NB4 (cell line): ENCODE measurements at places on chromosomes 6 and 20.

DNA sequence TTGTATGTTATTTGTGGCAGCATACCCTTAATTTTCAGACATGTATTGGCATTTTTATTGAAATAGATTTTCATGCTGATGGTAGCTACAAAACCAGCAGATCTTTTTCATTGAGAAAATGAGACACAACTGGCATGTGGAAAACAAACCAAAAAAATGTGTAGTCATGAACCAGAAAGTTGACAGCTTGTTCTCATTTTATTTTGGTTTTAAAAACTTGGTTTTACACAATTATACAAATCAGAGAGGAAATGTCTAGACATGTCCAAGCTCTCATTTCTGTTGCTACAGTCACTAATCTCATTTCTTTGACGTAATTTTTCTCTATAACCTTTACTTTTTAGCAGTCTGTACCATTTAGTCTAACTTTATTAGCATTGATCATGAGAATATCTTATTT is 85.4 kb downstream of the GRIK2 start:
- no peak for DNase-seq

- peak; percentile 33 for DNase-seq
Measured at GRCh38 chr6:149153100-149153499, 164.4 kb upstream of the TAB2 start.

DNA sequence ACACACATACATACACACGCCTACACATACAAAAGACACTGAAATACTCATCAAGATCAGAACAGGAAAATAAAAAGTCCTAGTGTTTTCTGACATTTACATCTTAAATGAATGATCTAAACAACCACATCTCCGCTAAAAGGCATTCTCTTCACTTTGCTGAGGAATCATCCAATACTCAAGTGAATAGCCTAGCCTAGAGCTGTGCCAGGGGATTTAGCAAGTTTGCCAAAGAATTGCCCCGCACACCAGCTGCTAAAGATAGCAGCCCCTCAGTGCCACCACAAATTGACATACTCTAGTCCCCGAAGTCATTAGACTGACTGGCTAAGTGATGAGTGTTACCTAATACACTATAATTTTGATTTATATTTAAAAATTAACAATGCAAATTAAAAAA is 246.8 kb upstream of the POU3F2 start:
- DNase-seq = no peak

- no peak for DNase-seq
Measured at GRCh38 chr20:25214819-25215218, 19.3 kb downstream of the ENTPD6 start.

- no peak for DNase-seq
Measured at GRCh38 chr6:89581689-89582088, 56.9 kb downstream of the LYRM2 start.

- DNase-seq = no peak
Measured at GRCh38 chr20:52422574-52423336, 231.2 kb upstream of the ZFP64 start.

GRCh38 chr6:119671105-119671504 is 321.5 kb upstream of the MAN1A1 start:
- no peak for DNase-seq

DNA sequence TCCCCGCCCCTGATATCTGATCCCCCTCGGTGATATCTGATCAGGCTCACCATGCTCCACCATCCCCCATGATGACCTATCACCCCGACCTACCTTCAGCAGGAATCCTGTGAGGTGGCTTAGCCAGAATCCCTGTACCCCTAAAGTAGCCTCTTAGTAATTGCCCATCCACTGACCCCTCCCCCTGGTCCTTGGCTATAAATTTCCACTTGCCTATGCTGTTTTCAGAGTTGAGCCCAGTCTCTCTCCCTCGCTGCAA is 177.5 kb upstream of the GGTLC1 start:
- DNase-seq = no peak

- DNase-seq = peak; percentile 24
Measured at GRCh38 chr6:98833307-98834059, 891 bp upstream of the POU3F2 start.

DNA sequence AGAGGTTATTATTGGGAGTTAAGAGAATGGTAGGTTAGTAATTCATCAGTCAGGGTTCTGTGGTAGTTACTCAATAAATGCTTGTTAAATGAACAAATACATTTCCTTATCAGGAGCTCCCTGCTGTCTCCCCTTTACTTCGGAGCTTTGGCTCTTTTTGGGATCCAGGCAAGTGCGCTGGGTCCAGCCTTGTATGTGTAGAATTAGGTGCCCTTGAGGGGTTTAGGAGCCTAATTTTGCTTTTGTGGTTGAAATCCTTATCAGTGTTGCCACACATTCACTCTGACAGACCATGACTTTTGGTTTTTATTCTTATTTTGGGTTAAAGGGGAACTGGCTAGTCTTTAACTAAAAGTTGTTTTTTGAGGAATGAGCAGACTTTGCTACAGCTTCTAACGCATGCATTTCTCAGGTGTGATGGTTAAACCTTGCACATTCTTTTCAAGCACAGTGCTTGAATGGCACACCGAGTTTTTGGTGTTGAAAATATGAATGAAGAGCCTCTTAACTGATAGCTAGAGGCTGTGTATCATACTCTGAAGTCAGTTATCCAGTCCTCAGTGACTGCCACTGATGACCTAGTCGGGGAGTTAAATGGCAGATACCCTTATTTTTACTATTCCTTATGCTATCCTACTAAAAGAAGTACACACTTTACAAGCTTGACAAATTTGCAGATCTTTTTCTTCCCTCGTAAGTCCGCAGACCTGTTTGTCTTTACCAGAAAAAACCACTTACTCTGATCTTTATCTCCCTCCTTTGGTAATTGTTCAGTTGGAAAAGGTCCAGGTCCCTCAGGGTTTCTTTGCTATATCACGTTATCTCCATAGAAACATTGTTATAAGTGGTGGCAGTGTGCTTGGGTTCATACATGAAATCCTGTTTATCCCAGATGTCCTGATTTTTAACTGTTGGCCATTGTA is 50.7 kb upstream of the PLCG1 start:
- peak; percentile 38 for DNase-seq

DNA sequence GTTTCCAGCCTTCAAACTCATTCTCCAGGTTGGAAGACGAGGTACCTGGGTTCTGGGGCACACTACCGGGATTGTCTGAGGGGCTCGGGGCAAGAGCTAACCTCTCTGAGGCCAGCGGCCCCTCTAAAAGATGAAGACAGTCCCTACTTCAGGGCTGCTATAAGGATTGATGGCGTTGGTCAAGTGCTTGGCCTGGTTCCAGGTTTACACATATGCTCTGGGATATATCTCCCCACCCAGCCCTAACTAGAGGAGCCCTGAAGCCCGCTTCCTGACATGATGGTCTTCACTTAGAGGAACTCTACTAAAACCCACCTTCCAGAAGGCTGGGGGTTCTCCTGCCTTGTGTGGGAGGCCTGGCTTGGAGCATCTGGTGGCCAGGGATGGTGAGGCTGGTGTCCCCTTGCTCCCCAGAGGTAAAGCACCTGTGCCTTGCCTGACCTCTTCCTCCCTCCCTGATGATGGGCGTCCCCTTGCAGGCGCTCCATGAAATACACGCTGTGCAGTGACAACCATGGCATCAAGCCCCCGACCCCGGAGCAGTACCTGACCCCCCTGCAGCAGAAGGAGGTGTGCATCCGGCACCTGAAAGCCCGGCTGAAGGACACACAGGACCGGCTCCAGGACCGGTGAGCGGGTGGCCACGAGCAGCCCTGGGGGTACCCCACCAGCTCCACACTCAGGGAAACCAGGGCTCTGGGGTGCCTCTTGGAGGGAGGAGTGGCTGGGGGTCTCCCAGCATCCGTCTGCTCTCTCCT is 28.7 kb downstream of the SDCBP2 start:
- DNase-seq = no peak

- peak; percentile 90 for DNase-seq
Measured at GRCh38 chr20:23349338-23350195, 1.0 kb upstream of the NXT1 start.

DNA sequence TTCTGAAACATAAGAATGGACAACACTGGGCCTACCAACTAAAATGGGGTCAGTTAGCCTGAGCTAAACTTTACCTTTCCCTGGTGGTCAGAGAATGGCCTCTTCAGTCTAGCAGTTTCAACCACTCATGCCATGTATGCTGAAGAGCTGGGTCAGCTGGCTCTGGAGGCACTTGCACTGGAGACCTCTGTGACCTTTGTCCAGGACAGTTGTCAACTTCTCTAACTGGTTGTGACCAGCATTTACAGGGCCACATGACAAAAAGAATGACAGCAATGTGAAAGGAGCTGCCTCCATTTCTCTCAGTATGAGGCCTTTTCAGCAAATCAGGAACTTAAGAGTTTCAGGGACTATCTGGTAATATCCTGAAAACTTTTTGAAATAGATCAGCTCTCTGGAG is 59.9 kb upstream of the TMEM30A start:
- no peak for DNase-seq

- DNase-seq = no peak
Measured at GRCh38 chr6:112851146-112851545, 504.0 kb downstream of the RFPL4B start.

GRCh38 chr20:4613184-4613583 is 108.5 kb upstream of the PRND start:
- no peak for DNase-seq

DNA sequence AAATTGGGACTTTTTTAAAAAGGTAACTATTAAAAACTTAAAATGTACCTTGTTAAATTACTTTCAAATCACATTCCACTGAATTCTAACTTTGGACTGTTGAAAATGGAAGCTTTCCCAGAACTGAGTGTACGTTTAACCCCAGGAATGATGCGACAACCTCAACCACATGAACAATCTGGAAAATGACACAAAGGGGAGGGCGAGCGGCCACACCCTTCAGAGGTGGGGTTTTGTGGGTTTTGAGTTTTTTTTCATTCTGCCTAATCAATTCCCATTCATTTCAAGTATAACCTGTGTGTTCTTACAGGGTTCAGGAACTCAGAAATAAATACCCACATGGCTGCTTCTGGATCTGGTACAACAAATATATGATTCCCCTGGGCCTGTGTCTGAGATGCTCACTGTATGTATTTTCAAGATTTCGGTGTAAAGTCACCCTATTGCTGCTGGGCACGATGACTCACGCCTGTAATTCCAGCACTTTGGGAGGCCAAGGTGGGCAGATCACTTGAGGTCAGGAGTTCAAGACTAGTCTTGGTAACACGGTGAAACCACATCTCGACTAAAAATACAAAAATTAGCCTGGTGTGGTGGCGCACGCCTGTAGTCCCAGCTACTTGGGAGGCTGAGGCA is 21.6 kb downstream of the CNKSR3 start:
- no peak for DNase-seq

- no peak for DNase-seq
Measured at GRCh38 chr20:50193836-50194421, 3.3 kb downstream of the CEBPB start.

- no peak for DNase-seq
Measured at GRCh38 chr6:113301651-113302050, 555.5 kb upstream of the MARCKS start.

GRCh38 chr6:156021746-156022396 is 566.2 kb upstream of the NOX3 start:
- DNase-seq = no peak

DNA sequence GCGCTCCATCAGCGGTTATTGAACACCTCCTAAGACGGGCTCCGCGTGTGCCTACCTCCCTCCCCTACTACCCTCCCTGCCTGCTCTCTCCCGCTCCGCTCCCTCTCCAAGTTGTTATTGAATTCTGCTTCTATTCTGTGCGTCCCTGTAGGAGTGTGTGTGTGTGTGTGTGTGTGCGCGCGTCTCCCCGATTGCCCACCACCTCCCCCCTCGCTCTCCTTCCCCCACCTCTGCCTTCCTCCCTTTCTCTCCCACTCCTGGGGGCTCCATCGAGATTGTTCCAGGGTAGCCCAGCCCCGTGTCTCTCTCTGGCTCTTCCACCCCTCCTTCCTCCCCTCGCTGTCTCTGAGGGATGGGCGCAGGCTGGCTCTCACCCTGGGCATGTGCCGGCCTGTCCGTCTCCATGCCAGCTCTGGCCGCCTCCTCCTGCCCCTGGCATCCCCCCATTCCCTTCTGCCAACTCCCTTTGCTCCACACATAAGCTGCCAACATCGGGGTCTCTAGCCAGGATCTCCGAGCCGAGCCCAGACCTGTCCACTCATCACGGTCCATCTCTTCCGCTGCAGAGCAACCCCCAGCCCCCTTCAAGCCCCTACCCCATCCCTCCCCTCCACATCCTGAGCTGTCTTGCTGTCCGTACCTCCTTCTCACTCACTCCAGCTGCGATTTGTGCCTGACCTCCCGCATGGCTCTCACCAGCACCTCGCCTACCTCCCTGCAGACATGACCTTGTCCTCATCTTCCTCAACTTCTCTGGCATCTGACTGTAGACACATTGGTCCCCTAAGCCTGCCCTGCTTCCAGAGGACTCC is 68.5 kb downstream of the SRC start:
- no peak for DNase-seq

- DNase-seq = peak; percentile 67
Measured at GRCh38 chr6:143941852-143942627, 66.0 kb downstream of the PLAGL1 start.

DNA sequence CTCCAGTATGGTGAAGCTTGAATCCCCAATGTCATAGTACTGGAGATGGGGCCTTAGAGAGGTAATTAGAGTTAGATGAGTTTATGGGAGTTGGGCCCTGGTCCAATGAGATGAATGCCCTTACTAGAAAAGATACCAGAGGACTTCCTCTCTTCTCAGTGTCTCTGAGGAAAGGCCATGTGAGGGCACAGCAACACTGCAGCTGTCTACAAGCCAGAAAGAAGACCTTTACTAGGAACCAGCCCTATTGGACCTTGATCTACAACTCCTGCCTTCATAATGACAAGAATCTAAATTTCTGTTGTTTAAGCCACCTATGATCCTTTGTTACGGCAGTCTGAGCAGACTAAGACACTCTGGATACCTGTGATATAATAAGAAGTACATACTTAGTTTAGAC is 31.4 kb upstream of the AKAP7 start:
- DNase-seq = no peak

GRCh38 chr6:113397236-113397635 is 459.9 kb upstream of the MARCKS start:
- DNase-seq = no peak

- DNase-seq = peak; percentile 71
Measured at GRCh38 chr6:8392569-8392968, 42.8 kb downstream of the SLC35B3 start.
